BJ (cell line): ENCODE measurements at places on chromosomes 3 and 15. TPM values are rescaled to one million over a fixed set of nuclear protein-coding genes. Genes with fewer than 3 reads are reported as not detected.
A peak's percentile ranks its signal among the peaks of the same experiment; 100 is the strongest.

The FSIP1 gene
- polyA plus RNA-seq: 0.22 and 0.65 TPM in 2 replicates

The SAMMSON gene
- polyA plus RNA-seq: not detected in 2 replicates

- peak; percentile 86 for DNase-seq
Measured at GRCh38 chr15:63372018-63372705, 9.5 kb downstream of the CA12 start.

DNA sequence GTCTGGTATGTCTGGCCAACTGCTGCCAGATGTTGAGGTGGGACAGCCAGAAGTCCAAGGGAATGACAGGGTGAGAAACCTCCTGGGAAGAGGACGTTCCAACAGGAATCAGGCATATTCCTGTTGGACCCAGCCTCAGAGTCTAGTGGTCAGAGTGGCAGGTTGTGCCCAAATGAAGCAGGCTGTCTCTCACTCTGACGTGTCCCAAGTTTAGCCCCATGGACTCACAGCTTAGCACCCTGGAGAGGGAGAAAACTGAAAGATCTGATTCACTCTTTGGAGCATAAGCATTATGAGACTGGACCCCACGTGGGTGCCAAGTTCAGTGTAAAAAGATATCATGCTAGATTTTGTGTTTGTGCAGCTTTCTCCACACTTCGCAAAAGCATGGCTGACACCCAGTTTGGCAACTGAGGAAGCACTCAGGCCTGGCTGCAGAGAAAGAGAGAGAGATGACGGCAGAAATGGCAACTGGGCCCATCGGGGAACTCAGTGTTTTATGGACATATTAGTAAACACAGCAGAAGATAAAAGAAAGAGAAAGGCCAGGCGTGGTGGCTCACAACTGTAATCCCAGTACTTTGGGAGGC is 88.2 kb upstream of the LMCD1 start:
- no peak for DNase-seq

DNA sequence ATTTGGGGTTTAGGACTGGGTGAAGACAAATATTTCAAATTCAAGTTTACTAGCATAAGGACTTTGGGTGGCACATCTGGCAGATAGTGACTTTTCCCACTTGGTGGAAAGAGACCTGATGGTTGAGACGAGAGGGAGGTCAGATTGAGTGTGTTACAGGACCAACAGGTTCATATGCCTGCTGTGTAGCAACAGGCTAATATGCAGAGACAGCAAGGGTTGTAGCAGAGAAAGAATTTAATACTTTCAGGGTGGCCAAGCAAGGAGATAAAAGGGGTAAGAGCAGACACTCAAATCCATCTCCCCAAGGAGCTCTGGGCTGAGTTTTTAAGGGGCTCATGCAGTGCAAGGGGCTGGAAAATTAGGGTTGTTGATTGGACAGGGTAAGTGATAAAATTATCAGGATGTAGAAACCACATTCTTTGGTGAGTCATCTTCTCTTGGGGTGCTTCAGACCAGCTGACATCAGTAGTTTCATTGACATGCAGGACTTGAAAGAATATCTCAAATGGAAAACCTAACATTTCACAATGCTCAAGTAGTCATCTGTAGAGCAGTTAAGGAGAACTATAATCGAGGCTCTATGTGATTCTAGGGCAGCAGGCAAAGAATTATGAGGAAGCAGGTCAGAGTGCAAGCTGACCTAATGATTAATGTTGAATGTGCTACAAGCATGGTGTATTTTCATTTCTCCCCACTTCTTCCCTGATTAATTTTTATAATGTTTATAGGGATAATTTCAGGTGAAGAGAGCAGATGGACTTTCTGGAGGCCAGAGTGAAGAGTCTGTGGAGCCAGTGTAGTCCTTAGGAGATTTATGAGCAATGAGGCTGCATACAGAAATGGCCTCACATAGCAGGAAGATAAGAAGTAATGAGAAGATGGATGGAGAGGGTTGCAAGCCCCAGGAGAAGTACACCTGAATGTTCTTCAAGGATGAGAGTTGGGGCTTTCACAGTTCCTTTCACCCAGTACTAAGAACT is 13.7 kb downstream of the FOXB1 start:
- DNase-seq: no peak

DNA sequence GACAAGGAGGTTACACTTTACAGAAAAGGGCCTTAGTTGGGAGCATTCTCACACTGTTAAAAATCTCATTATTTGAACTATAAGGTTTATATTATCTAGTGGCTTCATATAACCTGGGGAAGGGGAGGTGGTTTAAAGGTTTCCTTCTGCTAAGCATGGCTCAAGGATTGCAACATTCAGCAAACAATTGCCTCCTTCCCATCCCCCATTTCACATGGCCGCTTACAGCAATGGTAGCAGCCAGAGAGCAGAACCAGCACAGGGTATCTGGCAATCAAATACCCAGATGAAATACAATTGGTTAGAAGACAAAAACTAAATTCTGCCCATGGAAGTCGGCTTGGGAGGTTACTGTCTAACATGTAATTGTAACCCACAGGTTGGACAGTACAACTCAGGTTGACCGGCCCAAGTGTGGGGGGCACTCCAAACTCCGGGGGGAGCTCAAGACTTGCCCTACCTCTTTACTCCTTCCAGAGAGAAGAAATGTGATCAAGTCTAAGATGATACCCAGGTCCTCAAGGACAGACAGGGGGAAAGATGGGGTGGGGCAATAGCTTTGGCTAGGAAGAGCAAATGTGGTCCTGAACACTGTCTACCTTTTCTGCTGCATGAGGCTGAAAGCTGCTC is 15.5 kb downstream of the ETV5 start:
- no peak for DNase-seq

- DNase-seq: no peak
Measured at GRCh38 chr3:50323614-50324199, 1.2 kb upstream of the HYAL2 start.

DNA sequence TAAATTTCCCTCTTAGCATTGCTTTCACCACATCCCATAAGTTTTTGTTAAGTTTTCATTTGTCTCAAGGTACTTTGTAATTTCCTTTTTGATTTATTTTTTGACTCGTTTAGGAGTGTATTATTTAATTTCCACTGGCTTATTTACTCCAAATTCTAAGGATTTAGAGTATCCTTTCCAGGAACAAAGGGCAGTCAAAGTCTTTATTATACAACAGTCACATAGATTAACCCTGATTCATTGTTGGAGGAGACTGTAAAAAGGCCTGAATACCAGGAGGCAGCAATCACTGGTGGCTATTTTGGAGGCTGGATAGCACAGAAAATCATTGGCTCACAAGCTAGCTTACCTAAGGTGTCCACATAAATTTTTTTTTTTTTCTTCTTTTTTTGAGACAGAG is 39.9 kb downstream of the OIP5 start:
- DNase-seq: no peak
